Amygdala (tissue), 56 donors: ENCODE measurements at places on chromosomes 7 and 10.

- no peak for DNase-seq
These were observed 49.4 kb upstream of the MSRB2 start for GRCh38 chr10:23046027-23046426.

- no peak for DNase-seq
These were observed 91.0 kb upstream of the LANCL2 start for GRCh38 chr7:55274156-55274555.

- DNase-seq = no peak
These were observed 192.9 kb upstream of the MBL2 start for GRCh38 chr10:52965509-52965908.

DNA sequence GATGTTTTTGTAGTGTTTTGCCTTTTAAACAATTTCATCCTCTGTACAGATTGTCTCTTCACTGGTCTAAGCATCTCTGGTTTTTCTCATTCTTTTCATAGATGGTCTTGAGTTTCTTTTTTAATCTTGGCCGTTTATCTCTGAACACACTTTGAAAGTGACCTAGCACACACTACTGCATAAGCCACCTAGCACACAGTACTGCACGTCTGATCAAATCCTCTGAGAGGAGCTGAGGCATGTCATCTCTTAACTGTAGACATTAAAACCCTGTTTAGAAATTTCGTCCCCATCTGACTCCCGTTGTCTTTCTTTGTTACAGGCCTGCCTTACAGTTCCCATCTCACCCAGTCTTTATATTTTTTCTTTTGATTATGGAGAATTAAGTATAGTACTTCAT, 100.2 kb downstream of the MAPK8 start:
- DNase-seq = no peak

DNA sequence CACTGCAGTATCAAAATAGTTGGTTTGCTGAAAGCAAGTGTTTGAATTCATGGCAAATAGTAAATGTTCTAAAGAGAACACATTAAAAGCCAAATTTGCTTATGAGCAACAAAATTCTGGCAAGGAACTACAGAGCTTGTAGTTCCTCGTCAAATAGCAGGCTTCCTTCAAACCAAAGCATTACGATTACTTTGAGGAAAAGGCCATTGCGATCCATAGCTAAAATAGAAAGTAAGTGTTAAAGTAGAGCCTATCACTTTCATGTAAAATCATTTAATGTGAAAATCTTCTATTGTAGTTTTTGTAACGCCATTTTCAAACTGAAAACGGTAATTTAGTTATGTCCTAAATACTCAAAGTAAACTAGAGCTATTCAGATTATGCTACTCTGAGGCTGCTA, 20.1 kb downstream of the CACNA2D1 start:
- DNase-seq = no peak

DNA sequence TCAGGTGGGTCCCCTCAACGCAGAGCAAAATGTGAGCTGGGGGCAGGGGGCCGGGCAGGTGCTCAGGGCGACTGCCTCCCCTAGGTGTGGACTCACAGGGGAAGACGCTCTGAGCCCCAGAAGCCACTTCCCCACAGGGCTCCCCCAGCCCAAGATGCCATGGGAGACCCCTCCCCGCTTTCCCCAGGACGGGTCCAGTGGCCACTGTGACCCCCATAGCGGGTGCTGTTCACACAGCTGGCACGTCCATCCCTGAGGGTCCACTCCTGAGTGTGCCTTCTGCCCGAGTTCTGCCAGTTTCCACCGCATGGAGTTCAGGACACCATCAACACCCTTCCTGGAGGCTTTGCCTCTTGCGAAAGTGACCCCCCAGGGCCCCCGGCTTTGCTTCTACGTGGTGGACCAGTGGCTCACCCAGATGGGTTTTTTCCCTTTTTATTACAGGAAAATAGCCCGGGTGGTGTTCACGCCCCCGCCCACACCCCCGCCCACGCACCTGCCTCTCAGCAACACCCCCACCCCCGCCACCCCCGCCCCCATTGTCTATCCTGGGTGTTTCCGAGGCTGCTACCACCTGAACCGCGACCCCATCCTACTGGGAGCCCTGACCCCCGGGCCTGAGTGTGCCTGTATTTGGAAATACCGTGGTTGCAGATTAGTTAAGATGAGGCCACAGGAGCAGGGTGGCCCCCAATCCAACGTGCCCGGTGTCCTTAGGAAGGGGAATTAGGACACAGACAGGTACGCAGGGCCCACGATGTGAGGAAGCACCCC, 32.0 kb downstream of the ADAP1 start:
- no peak for DNase-seq

GRCh38 chr7:102211590-102212550, 74.8 kb upstream of the SH2B2 start:
- no peak for DNase-seq

DNA sequence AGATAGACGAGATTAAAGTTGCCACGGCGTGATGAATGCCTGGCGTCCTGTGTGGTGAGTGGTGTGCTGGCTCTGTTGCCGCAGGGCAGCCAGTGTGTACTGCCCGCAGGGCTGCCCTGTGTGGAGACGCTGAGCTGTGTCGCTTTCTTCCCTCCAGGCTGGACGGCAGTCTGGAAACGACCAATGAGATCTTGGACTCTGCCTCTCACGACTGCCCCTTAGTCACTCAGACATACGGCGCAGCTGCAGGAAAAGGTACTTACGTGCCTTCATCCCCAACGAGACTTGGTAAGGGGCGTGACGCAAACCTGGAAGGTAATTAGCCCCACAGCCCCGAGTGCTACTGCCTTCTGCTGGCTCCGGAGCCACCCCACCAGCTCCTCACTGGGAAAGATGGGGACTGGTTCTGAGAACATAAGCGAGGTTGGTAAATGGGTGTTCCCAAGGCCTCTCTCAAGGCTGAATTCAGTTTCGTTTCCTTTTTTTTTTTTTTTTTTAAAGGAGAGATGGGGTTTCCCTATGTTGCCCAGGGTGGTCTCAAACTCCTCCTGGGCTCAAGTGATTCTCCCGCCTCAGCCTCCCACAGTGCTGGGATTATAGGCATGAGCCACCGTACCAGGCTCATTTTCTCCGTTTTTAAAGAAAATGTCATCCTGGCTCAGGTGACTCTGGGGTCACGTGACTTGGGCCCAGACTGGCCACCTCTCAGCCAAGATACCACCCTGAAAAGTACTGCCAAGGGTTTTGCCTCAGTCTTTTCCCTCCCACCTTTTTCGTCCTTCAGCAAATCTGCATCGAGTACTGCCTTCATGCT, 39.6 kb downstream of the WIPI2 start:
- no peak for DNase-seq

GRCh38 chr7:131591687-131592319, 35.4 kb upstream of the PODXL start:
- DNase-seq = no peak

GRCh38 chr10:34811126-34811967, 3.7 kb downstream of the PARD3 start:
- DNase-seq = no peak

GRCh38 chr7:158314394-158314793, 273.2 kb downstream of the PTPRN2 start:
- DNase-seq = no peak

DNA sequence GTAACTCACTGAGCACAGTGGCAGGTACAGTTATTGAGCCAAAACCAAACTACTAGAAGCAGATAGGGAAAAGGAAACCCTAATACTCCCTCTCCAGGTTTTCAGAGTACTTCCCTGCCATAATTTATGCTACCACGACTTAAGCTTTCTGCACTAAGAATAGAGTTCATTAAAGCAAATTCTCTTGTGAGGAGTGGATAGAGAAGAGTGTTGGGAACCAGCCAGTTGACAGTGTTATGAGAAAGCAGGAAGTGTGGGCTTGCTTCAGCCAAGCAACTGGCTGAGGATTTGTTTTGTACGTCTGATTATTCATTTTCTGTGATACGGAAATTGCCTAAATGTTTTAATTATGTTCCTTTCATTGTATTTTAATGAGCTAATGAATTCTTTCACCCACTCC, 280.5 kb downstream of the KIF20B start:
- DNase-seq = no peak

DNA sequence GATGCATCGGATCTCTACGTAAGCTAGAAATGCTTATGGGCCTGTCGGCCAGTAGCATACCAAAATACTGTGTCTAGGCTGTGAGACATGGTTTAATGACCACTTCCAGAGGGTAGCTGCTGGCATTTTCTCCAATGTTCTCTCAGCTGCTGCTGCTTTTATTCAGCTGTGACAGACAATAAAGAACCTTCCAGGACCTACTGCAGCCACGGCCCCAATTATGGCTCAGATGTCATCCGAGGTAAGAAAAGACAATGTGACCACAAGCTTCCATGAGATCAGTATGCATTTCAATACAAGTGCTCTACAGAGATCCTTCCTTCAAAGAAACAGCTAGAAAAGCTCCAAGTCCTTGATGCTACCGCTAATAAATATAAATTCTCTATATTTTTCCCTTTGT, 256.2 kb downstream of the SDHAF3 start:
- DNase-seq = no peak

DNA sequence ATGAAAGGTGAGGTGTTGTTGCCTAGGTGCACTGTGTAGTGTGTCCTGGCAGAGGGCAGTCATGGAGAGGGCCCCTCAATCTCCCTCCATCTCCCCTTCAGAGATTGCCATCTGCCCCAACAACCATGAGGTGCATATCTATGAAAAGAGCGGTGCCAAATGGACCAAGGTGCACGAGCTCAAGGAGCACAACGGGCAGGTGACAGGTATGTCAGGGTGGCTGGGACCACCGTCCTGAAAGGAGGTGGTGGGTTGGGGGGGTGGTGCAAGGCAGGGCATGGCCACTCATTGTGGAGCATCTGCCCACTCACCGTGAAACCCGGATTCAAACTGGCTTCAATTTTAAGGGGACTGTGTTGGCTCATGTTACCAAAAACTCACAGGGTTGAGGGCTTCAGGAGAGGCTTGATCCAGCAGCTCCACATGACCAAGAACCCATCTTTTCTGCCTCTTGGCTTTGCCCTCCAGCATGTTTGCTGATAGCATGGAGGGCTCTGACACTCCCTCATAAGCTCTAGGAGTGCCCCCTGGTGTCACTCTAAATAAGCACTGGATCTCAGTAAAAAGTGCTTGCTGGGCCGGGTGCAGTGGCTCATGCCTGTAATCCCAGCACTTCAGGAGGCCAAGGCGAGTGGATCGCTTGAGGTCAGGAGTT, 12.2 kb downstream of the ARPC1B start:
- no peak for DNase-seq
